ENCODE measurements at places on chromosomes 12 and 14.

- DNase-seq, result no peak
Observed at GRCh38 chr12:113211160-113211559, 10.1 kb upstream of the TPCN1 start.

DNA sequence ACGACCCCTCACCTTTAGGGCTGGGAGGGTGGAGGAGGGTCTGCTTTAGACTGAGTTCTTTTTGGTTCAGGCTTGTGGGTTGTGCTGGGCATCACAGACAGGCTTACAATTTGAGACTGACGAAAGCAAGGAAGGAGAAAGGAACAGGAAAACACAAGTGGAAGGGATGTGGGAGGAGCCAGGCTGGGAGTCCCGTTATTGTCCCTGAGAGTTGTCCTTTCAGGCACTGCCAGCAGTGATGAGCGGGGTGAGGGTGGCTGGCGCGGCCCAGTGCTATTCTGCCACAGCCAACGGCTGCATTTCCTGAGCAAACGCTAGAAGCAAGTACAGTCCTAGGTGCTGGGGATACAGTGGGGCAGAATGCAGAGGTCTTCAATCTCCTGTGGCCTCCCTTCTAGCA, 29.2 kb upstream of the TSPAN9 start:
- DNase-seq, result no peak

DNA sequence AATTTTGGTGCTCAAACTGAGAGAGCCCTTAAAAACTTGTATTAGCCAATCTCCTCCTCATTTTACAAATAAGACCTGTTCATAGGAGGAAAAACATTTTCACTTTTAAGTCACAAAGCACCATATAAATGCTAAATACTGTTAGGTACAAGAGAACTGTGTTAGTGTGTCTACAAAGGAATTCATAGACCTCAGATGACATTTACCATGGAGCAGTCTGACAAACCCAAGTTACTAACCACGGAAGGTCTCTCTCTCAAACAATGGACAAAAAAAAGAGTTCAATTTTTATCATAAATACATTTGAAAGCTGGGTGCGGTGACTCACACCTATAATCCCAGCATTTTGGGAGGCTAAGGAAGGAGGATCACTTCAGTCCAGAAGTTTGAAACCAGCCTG, 10.0 kb downstream of the SBNO1 start:
- no peak for DNase-seq

DNA sequence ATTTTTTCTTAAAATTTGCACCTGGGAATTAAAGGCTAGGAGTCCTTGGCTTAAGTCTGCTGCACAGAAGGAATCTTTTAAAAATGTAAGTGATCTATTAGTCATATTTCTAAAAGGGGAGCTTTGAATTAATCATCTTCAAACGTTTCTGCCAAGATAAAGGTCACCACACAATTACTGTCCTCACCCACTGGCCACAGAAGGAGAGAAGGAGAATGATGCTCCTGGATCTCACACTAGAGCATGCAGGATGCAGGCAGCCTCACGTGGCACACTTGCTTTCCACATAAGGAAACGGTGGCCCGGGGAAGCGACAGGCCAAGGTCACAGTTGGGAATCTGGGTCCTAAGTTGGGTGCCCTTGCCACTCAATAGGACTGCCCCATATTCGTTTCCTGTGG, 16.9 kb downstream of the PLEKHG7 start:
- DNase-seq, result no peak

GRCh38 chr14:27427796-27428195, 830.0 kb upstream of the NOVA1 start:
- DNase-seq, result no peak

DNA sequence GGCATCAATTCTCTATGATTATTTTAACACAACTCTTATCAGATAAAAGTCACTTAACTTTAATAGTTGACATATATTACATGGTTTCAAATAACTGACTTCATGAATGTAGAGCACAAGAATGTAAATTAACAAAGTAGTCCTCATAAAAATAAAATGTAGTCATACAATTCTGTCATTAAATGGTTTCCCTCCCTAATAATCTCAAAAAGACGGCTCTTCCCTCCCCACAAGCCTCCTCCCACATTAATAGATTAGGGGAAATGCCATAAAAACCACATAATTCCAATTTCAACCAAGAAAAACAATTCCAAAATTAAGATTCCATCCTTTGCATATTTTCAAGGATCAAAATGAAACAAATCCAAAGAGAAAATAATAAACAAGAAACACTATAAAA, 36.7 kb downstream of the SPTLC2 start:
- DNase-seq, result no peak

DNA sequence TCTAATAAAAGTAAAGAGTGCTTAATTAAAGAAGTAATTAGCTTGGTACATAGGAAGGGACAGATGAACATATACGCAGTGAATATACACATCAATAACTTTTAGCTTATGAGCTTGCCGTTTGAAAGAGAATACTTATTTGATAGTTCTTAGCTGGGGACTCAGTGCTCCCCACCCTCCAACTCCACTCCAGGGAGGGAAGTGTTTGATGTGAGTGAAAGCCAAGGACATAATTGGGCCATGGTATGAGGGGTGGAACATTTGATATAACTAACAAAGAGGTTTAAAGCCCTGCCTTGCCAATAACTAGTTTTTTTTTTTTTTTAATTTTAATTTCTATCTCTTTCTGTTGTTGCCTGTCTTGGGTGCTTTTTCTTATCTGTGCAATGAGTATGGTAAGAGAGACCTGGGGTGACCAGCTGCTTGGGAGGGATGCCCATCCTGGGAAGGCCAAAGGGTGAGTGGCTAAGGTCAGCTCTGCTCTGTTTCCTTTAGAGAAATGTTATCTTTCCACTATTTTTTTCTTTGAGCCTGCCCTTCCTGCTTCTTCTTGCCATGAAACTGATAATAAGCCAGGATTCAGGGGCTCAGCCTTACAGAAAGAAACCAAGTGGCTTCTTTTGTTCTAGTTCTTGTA, 132.8 kb upstream of the CPSF6 start:
- DNase-seq, result no peak

- DNase-seq, result no peak
Observed at GRCh38 chr12:106106061-106106566, 32.6 kb downstream of the NUAK1 start.

DNA sequence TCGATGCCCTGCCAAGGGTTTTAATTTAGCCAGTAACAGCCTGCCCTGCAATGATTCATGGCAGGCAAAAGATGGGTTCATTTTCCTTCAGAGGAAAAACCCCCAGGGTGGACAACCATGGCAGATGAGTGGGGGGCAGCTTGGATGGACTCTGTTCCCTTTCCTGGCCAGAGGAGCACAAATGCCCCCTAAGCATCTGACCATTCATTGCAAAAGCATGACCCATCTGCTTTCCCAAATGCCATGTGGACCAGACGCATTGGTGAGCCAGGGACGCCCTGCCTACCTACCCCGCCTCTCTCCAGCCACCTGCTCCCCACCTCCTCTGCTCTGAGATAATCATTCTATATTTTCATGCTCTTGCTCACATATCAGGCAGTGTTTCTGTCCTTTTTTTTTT, 281.9 kb downstream of the DPF3 start:
- DNase-seq, result no peak

DNA sequence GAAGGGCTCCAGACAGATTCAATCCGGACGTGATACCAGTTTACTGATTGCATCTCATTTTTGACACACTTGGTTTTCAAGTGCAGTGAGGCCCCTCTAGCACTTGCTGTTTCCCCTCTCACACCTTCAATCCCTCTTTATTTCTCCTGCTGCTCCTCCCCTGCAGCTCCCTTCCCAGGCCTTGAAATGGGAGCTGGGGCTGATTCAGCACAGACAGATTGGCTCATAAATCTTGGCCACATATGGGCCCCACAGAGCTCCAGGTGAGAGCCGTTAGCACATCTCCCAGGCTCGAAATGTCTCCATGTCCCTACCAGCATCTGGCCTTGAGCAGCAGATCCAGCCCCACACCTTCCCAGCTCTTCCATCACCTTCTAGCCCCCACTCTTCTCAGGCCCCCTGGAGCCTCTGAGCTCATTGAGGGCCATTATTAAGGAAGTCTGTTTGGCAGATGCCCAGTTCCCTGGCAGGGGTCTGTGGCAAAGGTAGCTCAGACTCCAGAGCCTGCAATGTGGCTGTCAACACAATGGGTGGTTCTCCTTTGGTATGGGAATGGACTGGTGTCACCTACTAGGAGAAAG, 220.3 kb upstream of the FKBP4 start:
- no peak for DNase-seq

- no peak for DNase-seq
Observed at GRCh38 chr14:75003250-75004027, 718 bp downstream of the EIF2B2 start.

DNA sequence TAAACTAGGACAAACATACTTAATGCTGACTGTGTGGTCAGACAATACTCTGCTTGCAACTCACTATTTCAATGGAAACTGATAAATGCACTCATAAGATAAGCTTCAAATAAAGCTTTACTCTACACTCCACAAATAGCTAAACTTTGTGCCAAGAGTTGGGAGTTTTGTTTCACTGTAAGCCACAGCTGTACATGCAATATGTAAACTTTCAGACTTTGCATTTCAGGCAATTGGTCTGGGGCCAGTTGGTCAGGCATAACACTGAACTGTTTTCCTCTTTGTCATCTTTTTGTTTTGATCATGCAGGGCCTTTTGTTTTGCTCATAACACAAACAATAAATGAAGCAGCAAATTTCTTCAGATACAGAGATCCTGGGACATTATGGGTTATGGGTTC, 426.2 kb downstream of the IPO8 start:
- DNase-seq, result no peak

- DNase-seq, result no peak
Observed at GRCh38 chr14:103132381-103133209, 9.3 kb downstream of the TNFAIP2 start.

DNA sequence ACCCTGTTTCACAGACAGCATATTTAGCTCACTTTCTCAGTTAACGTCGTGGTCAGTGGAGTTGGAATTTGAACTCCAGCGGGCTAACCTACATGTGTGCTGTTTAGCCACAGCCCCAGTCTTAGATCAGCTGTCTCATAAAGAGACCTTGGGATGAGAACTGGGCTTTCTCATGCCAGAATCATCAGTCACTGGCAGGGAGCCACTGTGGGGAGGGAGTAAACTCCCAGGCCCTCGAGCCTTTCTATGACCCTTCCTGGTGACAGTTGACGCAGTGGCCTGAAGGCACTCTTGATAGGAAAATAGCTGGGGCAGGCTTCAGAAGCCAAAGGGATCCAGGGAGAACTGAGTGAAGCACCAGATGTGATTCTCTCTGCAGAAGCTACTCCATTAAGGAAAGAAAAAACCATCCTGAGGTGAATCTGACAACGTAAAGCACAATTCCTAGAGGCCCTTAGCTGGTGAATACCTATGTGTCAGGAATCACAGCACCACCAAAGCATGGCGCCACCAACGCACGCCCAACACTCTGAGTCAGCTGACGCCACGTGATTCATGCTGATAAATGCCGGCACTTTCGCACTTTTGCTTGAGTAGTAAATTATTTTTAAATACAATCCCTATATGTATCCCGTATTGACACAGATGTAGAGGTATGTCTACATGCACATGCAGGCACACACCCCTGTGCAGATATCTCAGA, 279.6 kb upstream of the TMEM132C start:
- DNase-seq, result peak; percentile 53

DNA sequence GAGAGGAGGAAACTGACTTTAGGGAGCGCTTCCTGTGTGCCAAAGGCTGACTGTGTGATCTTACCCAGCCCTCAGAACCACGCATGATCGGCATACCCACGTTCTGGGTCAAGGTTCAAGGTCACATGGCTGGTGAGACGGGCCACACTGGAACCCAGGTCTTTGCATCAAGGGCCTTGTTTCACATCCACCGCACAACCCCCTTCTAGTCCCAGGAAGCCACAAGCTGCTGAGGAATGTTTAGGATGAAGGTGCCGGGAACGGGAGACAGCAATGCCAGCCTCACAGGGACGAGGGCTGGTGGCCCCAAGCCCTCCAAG, 50.7 kb downstream of the TESC start:
- no peak for DNase-seq

DNA sequence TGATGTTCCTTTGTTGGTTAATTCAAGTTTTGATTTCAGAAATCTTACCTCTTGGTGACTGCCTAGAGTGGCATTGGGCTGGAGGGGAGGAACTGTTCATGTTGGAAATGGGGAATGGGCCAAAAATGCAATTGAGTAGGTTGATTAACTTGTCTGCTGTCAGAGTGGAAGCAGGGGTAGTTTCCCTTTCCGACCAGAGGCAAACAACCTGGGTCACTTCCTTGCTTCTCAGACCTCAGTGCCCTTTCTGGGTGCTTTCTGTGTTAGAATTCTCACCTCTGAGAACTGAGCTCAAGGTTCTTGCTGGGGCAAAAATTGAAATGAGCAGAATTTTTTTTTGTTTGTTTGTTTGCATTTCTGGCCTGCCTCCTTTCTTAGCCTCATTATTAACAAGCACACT, 2.3 kb upstream of the M6PR start:
- no peak for DNase-seq

DNA sequence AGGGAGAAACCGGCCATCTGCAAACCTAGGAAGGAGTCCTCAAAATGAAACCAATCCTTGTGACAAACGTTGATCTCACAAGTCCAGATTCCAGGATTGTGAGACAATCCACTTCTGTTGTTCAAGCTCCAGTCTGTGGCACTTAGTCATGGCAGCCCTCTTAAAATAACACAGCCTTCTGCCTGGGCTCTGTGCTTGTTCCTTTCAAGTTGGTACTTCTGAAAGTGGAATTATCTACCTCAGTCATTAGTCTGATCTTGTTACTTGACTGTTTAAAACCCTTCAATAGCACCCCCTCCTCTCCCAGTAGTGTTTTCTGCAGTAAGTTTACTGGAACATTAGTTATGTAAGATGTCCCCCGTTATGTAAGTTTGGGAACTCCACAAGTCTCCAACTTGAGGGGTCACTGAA, 111.0 kb upstream of the HIF1A start:
- no peak for DNase-seq

DNA sequence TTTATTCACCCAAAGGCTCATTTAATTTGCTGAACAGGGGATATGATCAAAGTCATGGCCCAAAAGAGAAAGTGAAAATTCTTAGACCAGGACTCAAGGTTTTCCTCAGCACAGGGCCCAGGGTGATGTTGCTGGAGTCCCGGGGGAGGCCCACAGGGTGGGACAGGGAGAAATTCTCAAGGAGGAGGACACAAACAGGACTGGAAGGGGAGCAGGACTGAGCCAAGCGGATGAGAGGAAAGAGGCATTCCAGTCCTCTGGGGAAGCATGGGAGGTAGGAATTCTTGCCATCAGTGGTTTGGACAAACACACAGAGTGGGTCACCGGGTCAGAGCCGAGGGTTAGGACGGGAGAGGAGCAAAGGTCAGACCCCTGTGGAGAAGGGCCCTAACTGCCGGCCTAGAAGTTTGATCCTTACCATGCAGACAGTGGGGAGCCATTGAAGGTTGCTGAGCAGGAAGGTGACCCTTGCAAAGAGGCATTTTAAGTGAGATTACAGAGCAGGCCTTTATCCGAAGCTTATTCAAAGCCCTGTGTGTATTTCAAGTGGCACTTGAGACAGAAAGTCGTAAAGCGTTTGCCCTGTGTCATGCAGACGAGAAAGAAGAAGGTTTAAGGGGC, 68.4 kb upstream of the PTGR2 start:
- DNase-seq, result no peak

GRCh38 chr14:93023039-93023438, 92.7 kb downstream of the ITPK1 start:
- DNase-seq, result no peak

All from femur (tissue), 1 donor.